Mesenteric fat pad (tissue), 1 donor: ENCODE measurements at places on chromosomes 12 and 14. TPM values are rescaled to one million over a fixed set of nuclear protein-coding genes. Genes with fewer than 3 reads are reported as not detected.

Gene CRIP2
- 82.8 TPM for total RNA-seq

Gene SDR9C7
- not detected for total RNA-seq

Gene TMEM132C
- total RNA-seq = 73.7 TPM

Gene NPAS3
- 3.6 TPM for total RNA-seq

Gene CLEC9A
- total RNA-seq = not detected

Gene OLR1
- 6.2 TPM for total RNA-seq

Gene GDF3
- total RNA-seq = 0.26 TPM

Gene ACOT6
- not detected for total RNA-seq

Gene OASL
- 8.1 TPM for total RNA-seq

Gene CHGA
- 0.22 TPM for total RNA-seq

Gene CARMIL3
- 0.61 TPM for total RNA-seq

Gene CLEC12A
- total RNA-seq = 7.5 TPM

Gene ABHD4
- total RNA-seq = 36.5 TPM

Gene SELPLG
- total RNA-seq = 15.4 TPM

Gene OR4K13
- total RNA-seq = not detected

Gene INHBC
- not detected for total RNA-seq

Gene IQSEC3
- total RNA-seq = 8.1 TPM

Gene C12orf54
- total RNA-seq = not detected

Gene CKAP4
- 46.0 TPM for total RNA-seq

Gene IFI27
- total RNA-seq = 495 TPM

Gene HRK
- not detected for total RNA-seq

Gene CIROP
- total RNA-seq = not detected

Gene SRP54
- 38.3 TPM for total RNA-seq

Gene ADGRD1
- total RNA-seq = 28.5 TPM

Gene ARHGEF25
- 12.8 TPM for total RNA-seq

Gene ADAMTS20
- not detected for total RNA-seq

Gene KRT82
- not detected for total RNA-seq

Gene NINJ2
- 18.5 TPM for total RNA-seq

Gene TSPAN11
- 1.4 TPM for total RNA-seq

Gene TAS2R7
- total RNA-seq = not detected

Gene NID2
- total RNA-seq = 66.2 TPM

Gene LRFN5
- total RNA-seq = 3.6 TPM

Gene SIRT4
- total RNA-seq = 1.6 TPM

Gene PTHLH
- not detected for total RNA-seq

Gene ARID4A
- 28.6 TPM for total RNA-seq

Gene SERPINA4
- not detected for total RNA-seq

Gene PUS1
- total RNA-seq = 38.1 TPM

Gene PRPH
- 0.55 TPM for total RNA-seq

Gene TRIM9
- total RNA-seq = 1.3 TPM

Gene MANSC4
- not detected for total RNA-seq

Gene PTPRR
- 0.32 TPM for total RNA-seq

Gene VRTN
- total RNA-seq = not detected

Gene SLC35E3
- 8.7 TPM for total RNA-seq

Gene EIF2S3B
- total RNA-seq = 0.45 TPM

Gene CLBA1
- 2.8 TPM for total RNA-seq

Gene RECQL
- total RNA-seq = 34.1 TPM

Gene TAS2R50
- total RNA-seq = 2.0 TPM

Gene KRT83
- total RNA-seq = not detected

Gene RND1
- 4.7 TPM for total RNA-seq
